ENCODE measurements at places on chromosomes 5 and 9.

GRCh38 chr5:28117691-28118090 lies 1079.3 kb upstream of the CDH9 start:
- no peak for DNase-seq

DNA sequence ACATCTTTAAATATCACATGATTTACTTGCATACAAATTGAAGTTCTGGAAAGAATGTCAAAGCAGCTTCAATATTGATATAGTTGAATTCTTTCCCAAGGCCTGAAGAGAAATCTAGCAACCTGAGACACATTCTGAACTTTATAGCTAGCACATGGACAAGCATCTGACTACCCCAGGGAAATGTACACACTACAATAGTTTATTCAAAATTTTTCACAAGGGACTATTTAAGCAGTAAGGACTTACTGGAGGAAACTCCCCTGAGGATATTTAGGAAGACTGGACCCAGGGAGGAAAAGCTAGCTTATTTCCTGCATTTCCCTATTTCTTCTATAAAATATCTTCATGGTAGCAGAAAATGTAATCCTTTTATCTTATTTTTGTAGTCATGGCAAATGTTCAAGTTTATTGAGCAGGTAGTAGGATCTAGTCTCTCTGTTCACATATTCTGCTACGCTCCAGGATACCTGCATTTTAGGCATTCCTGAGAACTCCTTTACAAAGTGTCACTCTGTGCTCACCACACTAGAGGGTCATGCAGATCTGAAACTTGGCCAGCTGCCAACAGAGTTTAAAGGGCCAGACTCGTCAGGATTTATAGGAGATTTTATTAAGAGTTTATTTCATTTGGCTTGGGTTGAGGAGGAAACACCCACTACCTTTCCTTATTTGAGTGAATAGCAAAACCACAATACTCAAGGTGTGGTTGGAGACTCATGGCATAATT lies 348.4 kb upstream of the FTMT start:
- DNase-seq, result no peak

GRCh38 chr9:131690941-131691573 lies 48.8 kb downstream of the RAPGEF1 start:
- DNase-seq, result no peak

DNA sequence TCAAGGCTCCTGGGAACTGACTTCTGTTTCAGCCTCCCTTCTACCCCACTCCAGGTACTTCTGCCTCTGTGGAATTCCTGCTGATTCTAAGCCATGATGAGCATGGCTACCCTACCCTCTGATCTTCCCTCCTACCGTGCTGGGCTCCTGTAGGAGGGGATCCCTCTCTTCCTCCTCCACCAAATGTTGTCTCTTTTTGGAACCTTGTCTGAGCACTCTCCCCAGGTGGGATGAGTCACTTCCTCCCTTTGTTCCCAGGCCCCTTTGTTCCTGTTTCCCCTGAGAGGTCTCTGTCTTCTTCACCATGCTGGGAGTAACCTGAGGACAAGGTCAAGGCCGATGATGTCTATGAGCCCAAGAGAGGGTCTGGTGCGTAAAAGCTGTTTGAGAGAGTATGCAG lies 213.2 kb downstream of the GABBR2 start:
- no peak for DNase-seq

- DNase-seq, result no peak
Observed at GRCh38 chr9:123234853-123235252, 33.5 kb downstream of the STRBP start.

DNA sequence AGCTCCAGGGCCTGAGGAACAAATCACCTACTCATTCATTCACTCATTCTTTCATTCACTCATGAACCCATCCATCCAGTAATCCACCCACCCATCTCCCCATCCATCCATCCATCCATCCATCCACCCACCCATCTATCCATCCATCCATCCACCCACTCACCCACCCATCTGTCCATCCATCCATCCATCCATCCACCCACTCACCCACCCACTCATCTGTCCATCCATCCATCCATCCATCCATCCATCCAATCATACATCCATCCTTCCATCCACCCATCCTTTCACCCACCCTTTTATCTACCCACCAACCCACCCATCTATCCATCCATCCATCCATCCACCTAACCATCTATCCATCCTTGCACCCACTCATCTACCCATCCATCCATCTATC lies 35.5 kb upstream of the SLC6A19 start:
- no peak for DNase-seq

DNA sequence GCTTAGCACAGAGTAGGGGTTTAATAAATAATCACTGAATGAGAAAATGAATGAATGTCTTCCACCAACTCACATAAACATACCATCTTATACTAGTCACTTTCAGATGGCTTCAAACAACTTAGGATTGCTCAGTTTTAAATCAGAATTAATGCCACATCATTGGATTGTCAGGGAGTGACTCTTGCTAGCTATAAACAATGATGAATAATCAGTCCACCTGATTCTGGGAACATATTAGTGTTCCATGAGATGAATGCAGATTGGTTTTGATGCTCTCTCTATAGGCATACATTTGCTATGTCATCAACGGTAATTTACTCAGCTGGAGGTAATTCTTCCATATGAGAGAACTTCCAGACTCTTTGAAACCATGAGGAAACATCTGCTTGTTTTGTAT lies 97.4 kb downstream of the CDH9 start:
- DNase-seq, result no peak

DNA sequence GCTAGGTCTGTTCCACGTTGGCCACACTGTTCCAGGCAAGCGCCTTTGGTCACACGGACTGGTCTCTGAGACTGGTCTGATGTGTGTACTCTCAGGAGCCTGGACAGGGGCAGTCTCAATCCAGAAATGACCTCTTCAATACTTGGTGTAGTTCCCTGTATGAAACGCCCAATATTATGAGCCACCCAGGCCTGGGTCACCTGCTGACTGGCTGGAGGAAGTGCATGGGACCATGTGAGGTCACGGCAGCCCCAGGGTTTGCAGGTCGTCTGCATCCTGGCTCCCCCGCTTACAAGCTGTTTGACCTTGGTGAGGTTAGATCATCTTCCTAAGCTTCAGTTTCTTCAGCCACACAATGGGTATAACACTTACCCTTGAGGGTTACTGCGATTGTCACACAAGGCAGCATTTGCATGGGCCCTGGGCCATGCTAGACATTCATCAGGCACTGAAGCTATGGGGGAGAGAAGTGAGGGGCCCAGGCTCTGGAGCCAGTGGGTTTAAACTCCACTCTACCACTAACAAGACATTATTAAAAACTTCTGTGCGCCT lies 5.2 kb upstream of the GRHPR start:
- DNase-seq, result no peak

DNA sequence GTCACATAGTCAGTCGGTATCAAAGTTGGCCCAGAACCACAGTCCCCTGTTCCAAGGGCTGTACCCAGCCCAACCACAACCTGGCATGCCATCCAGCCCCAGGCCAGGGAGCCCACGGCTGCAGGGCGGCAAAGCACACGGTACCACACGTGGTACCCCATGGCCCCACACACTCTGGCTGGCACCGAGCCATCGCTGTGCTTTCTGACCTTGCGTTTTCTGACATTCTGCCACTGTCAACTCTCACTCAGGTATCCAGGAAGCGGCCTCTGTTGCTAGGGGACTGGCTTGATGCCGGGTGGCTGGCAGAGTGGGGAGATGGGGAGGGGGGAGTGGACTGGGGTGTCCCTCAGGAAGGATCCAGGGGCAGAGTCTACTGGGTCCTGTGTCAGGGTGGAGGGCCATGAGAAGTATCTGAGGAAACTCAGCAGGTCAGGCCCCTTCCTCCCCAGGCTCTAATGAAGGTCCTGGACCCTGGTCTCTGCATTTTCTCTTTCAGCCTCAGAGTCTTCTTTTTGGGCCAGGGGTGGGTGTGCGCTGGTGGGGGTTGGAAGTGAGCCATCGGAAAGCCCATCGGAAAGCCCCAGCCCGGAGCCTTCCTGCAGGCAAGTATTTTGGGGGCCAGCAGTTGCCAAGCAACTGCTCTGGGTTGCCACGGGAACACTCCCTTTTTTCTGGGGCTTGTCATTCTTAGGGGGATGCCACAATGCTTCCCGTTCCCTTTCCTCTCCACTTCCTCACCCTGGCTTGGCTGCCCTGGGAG lies 21.0 kb upstream of the RALGDS start:
- no peak for DNase-seq

- no peak for DNase-seq
Observed at GRCh38 chr5:65825408-65826328, 100.7 kb upstream of the ERBIN start.

GRCh38 chr9:98877311-98877710 lies 66.4 kb upstream of the COL15A1 start:
- DNase-seq, result no peak

GRCh38 chr9:88358723-88359122 lies 29.5 kb upstream of the SPIN1 start:
- no peak for DNase-seq

DNA sequence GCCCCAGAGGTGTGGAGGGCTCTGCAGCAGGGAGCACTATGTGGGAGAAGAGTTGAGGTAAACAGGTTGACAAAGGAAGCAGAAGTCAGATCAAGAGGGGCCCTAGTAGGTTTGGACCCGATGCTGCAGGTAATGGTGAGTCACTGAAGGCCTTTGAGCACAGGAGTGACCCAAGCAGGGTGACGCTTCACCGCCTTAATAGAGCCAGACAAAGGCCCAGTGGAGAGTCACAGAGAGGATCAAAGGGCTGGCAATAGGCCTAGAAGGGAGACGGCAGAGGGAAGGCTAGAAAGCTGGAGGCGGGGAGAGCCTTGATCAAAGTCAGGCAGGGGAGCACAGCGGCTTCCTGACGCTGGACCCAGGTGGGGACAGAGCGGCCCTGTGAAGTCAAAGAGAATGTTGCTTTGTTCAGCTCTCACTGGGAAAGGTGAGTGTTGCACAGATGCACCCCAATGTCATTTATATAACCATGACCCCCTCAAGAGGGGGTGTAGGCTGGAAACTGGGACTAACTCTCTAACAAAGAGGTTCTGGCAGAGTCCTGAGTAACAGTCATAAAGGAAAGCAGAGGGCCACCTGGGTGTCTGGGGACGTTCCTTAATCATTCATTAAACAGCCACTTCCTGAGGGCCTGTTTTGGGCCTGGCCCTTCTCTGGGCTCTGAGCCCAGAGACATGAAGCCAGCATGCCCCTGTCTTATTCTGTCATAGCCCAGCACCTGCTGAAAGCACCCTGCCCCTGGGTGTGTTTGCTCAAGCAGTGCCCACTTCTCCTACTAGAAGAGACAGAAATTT lies 9.8 kb upstream of the CPLX2 start:
- DNase-seq, result no peak

- no peak for DNase-seq
Observed at GRCh38 chr5:109863752-109864151, 174.0 kb downstream of the MAN2A1 start.

DNA sequence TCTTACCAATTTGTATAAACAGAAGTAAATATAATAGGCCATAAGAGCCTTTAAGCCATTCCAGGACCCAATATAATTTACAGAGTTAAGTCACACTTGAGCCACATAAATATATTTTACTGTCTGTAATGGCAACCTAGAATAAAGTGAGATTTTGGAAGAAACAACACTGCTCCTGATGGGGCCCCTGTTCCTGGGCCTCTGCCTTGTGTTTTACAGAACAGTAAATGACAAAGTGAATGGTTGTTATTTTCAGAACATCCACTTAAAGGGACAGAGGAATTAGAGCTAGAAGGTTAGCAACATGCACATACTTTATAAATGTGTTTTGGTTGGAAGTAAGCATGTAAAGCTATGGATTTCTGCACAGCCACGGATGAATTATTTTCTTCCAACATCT lies 3.6 kb downstream of the PTGER4 start:
- DNase-seq, result no peak

DNA sequence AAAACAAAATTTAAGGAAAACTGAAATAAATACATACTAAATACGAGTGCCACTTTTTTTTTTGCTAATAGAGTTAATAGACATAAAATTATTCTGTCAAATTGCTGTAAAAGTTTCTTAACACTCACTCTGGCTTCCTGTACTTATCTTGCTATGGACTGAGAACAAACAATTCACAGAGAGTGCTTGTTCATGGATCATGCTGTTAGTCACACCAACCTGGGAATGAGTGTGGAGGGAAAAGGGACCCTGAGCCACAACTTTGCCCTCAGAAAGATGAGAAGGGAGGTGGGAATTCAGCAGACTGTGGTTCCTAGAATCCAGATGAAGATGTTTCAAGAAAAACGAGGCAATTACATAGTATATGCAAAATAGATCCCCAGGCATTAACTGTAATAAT lies 246.9 kb downstream of the FBXL7 start:
- no peak for DNase-seq

GRCh38 chr5:172648013-172648381 lies 6.9 kb downstream of the NEURL1B start:
- no peak for DNase-seq

- DNase-seq, result no peak
Observed at GRCh38 chr5:141651728-141652105, 499 bp upstream of the FCHSD1 start.

Measured in esophagus squamous epithelium (tissue), 5 donors.